CD4-positive, alpha-beta T cell (primary cell): ENCODE measurements at places on chromosomes 12 and 14. TPM values are rescaled to one million over a fixed set of nuclear protein-coding genes. Genes with fewer than 3 reads are reported as not detected.

Gene KNTC1
- total RNA-seq: 23.8 TPM

- no peak for DNase-seq
- no peak overlapping the region for H3K27ac ChIP-seq
- H3K4me1 ChIP-seq: no peaks in the 10 kb centered on the region
These were observed 7.0 kb downstream of the MYL2 start for GRCh38 chr12:110913119-110914056.

Gene MDM1
- total RNA-seq: 11.6 TPM

- DNase-seq: no peak
- H3K4me3 ChIP-seq: no peak overlapping the region
- no peaks in the 10 kb centered on the region for H3K4me1 ChIP-seq
- H3K27ac ChIP-seq: no peak overlapping the region
These were observed 148.0 kb upstream of the BMP4 start for GRCh38 chr14:54104601-54105145.

Gene SLCO1B1
- not detected for total RNA-seq

Gene C14orf93
- 8.4 TPM for total RNA-seq

DNA sequence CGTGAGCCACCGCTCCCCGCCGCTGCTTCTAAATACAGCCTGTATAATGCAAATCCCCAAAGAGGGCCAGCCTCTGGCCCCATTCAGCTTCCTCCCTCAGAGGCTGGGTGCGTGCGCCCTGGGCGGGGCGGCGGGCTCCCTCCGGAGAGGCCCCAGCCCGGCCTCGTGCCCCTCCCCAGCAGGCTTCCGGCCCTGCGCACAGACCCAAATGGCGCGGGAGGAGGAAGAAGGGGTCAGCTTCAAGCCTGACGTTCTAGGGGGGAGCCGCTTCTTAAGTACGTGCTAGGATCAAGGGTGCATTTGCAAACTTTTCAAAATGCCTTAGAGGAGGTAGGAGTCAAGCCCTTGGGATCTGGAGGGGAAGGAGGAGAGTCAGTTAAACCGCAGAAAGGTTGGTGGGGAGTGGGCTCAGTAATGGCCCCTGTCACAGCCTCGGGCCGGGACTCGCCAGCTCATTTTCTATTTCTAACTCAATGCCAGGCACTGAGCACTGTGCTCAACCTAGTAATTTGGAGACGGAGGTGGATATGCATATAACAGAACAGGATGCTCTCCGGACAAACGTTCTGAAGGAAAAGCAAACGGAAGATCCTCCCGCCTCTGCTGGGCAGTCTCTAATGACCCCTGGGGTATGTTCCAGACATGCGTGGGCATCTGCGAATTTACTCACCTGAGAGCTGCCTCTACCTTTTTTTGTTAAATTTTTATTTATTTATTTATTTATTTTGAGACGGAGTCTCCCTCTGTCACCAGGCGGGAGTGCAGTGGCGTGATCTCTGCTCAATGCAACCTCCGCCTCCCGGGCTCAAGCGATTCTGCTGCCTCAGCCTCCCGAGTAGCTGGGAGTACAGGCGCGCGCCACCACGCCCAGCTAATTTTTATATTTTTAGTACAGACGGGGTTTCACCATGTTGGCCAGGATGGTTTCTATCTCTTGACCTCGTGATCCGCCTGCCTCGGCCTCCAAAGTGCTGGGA, 32.3 kb downstream of the NINJ2 start:
- H3K4me3 ChIP-seq: no peak overlapping the region
- H3K4me1 ChIP-seq: peaks cover 37% of the 10 kb centered on the region
- H3K36me3 ChIP-seq: no peaks in the 10 kb centered on the region
- DNase-seq: peak; percentile 47

Gene BEGAIN
- total RNA-seq: 2.0 TPM
